Right atrium auricular region (tissue), 2 donors: ENCODE measurements at places on chromosomes 2 and 18. TPM values are rescaled to one million over a fixed set of nuclear protein-coding genes. Genes with fewer than 3 reads are reported as not detected.

ZFP36L2 gene
- total RNA-seq, result 47.3 TPM

SCN1A gene
- not detected for total RNA-seq

IL36B gene
- total RNA-seq, result not detected

MEP1B gene
- total RNA-seq, result not detected

TMEM247 gene
- total RNA-seq, result not detected

DNA sequence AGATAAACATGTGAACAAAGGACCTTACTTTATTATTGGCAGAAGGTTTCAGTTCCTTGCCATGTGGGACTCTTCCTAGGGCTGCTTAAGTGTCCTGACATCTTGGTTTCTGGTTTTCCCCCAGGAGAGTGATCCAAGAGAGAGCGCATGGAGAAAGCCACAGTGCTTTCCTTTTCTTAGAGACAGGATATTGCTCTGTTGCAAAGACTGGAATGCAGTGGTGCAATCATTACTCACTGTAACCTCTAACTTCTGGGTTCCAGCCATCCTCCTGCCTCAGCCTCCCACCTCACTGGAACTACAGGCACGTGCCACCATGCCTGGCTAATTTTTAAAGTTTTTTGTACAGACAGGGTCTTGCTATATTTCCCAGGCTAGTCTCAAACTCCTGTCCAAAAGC is 38.1 kb upstream of the TCF7L1 start:
- DNase-seq, result no peak
- H3K4me3 ChIP-seq, result no peak overlapping the region
- H3K27ac ChIP-seq, result no peak overlapping the region
- H3K4me1 ChIP-seq, result no peaks in the 10 kb centered on the region
- H3K36me3 ChIP-seq, result no peaks in the 10 kb centered on the region

DNA sequence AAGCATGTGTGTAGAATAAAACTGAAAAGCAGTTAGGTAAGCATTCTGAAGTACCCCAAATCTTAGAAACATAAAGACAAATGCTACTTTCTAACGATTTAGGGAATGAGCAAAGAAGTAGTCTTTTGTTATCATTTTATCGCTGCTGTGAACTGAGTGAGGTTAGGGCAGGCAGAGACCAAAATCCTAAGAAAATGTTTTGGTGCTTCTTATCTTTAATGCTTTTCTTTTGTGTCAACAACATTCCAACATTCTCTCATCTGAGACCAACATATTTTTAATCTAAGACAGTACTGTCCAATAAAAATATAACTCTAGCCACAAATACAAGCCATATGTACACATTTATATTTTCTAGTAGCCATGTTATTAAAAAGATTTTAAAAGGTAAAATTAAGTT is 789.4 kb upstream of the PIK3C3 start:
- H3K4me1 ChIP-seq, result no peaks in the 10 kb centered on the region
- no peak overlapping the region for H3K27ac ChIP-seq
- no peaks in the 10 kb centered on the region for H3K36me3 ChIP-seq
- H3K27me3 ChIP-seq, result no peaks in the 10 kb centered on the region
- no peak for DNase-seq
- no peak overlapping the region for H3K4me3 ChIP-seq

DNA sequence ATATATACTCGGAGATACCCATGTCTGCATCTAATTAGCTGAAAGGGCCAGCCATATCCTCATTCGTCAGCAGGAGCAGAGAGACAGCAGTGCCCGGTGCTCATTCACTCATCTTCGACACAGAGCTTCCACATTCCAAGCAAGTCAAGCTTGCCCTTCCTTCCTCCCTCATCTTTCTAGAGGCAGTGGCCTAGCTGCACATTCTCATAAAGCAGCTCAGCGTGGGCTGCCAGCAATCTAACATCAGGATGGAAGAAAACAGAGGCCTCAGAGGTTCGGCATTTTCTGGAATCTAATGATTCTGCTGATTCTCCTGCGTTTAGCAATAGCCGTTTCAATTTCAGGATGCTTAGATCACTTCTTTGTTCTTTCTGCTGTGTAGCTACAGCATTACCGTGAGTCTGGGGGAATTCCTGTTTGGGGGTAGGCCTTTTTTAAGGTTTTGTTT is 68.8 kb downstream of the CLHC1 start:
- H3K27ac ChIP-seq, result peak overlapping the region; percentile 8
- H3K4me3 ChIP-seq, result no peak overlapping the region

DNA sequence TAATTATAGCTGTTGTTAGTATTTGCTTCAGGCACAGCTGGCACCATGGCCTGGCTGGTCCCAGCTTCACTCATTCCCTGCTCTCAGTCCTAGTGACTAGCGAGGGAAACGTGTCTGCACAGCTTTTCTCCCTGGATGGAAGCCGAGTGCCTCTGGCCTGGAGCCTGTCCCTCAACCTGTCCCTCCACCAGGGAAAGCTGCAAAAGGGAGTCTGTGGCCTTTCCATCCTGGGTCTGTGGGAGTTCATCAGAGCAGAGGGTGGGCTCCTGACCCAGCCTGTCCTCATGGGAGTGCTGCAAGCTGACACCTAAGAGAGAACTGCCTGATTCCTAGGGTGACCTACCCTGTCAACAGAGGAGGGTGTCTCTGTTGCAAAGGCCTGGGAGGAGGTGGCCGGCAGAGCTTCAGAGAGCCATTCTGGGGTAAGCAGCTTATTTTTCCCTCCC is 118.3 kb downstream of the CAPN13 start:
- no peak overlapping the region for H3K4me3 ChIP-seq
- no peaks in the 10 kb centered on the region for H3K4me1 ChIP-seq
- peak overlapping the region; percentile 35 for H3K27ac ChIP-seq

DNA sequence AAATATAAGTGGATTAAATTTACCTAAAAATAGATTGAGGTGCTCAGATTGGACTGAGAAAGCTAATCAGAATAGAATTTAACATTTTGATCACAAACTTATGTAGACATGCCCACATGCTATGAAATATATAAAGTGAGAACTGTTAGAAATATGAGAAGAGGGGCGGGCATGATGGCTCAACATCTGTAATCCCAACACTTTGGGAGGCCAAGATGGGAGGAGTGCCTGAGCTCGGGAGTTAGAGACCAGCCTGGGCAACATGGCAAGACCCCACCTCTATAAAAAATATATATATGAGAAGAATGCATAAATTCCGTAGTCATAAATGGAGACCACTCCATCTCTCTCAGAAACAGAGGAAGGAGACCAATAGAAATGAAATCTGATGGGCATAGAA is 25.7 kb downstream of the NTSR2 start:
- no peak overlapping the region for H3K27ac ChIP-seq
- peaks cover 3% of the 10 kb centered on the region for H3K36me3 ChIP-seq
- H3K4me1 ChIP-seq, result no peaks in the 10 kb centered on the region

DNA sequence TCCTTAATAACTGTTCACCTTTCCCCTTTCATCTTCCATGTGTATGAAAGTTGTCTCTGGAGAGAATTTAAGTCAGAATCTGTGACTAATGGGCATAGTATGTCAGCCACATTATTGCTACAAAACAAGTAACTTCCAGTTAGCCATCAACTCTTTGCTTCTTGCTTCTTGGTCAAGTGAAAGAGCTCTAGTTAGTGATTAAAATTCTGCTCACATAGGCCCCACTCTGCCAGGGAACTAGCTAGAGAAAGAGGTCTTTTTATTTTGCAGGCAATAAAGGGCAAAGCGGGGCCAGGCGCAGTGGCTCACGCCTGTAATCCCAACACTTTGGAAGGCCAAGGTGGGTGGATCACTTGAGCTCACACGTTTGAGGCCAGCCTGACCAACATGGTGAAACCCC is 64.6 kb downstream of the COLEC12 start:
- H3K27me3 ChIP-seq, result no peaks in the 10 kb centered on the region
- H3K4me3 ChIP-seq, result no peak overlapping the region
- DNase-seq, result no peak

DNA sequence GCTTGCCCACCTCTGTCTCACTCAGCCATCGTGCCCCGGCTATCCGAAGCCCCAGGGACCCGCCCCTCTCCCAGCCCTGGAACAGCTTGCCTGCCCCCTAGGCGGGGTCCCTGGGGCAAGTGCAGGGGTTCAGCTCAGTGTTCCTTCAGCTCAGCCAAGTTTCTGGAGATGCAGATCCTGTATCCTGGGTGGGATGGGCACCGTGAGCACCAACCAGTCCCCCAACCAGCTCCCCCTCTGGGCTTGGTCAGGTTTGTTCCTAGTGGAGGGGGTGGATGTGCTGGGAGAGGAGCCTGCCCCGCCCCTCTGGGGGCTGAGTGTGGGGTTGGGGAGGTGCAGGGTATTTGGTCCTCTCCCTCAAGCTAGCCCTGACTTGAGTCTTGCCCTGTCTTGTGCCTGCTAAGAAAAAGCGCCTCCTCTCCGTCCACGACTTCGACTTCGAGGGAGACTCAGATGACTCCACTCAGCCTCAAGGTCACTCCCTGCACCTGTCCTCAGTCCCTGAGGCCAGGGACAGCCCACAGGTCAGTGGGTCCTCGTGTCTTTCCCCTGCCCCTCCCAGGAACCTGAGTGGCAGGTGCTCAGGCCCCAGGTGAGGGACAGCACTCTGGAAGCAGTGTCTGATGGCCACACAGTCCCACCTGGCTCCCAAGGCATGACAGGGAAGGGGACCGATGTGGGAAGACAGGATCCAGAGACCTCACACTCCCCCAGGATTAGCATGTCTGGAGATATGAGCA is 32.6 kb downstream of the MLPH start:
- no peak for DNase-seq
- no peaks in the 10 kb centered on the region for H3K4me1 ChIP-seq
- H3K36me3 ChIP-seq, result no peaks in the 10 kb centered on the region
- H3K27ac ChIP-seq, result no peak overlapping the region

DNA sequence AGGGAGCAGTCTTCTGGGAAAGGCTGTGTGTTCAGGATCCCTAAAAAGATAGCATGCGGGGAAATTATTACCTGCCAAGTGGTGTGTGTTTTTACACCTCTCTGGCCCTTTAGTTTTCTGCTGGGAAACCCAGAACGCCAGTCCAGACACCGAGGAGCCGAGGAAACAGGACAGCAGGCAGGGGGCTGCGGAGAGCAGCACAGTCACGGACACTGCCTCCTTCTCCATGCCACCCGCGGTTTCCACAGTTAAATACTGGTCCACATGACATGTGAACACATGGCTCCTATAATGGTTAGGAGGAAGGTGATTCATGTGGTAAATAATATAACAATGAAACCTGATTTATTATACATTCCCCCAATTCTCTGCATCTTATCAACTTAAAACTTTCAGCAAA is 20.4 kb downstream of the CNOT11 start:
- no peak overlapping the region for H3K27ac ChIP-seq
- H3K4me1 ChIP-seq, result no peaks in the 10 kb centered on the region
- no peak overlapping the region for H3K4me3 ChIP-seq
- DNase-seq, result no peak
- no peaks in the 10 kb centered on the region for H3K27me3 ChIP-seq
- peaks cover 72% of the 10 kb centered on the region for H3K36me3 ChIP-seq

GRCh38 chr2:238020816-238021215 is 40.0 kb upstream of the SCLY start:
- no peak for DNase-seq
- H3K27me3 ChIP-seq, result no peaks in the 10 kb centered on the region
- H3K36me3 ChIP-seq, result peaks cover 12% of the 10 kb centered on the region
- H3K27ac ChIP-seq, result no peak overlapping the region
- H3K4me1 ChIP-seq, result no peaks in the 10 kb centered on the region

GRCh38 chr2:240597054-240597418 is 10.5 kb downstream of the CAPN10 start:
- no peak for DNase-seq
- H3K27ac ChIP-seq, result peak overlapping the region; percentile 68
- peaks cover 18% of the 10 kb centered on the region for H3K36me3 ChIP-seq
- H3K4me3 ChIP-seq, result no peak overlapping the region
- H3K27me3 ChIP-seq, result no peaks in the 10 kb centered on the region
- H3K4me1 ChIP-seq, result no peaks in the 10 kb centered on the region

DNA sequence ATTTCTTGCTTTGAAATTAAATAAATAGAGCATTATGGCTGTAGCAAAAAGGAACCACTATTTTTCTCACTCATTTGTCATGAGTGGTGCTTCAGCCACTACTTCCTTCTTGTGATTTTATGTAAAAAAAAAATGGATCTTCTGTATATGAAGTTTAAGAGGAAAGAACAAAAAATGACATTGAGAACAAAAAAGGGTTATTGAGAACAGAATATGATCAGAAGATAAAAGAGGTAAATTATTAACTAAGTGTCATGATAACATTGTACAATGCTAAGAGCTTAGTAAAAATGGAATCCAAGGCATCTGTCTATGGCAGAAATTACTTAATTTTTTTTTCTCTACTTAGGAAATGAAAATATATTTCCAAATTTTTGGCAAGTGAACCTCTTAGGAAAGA is 103.5 kb downstream of the PKP4 start:
- H3K27ac ChIP-seq, result no peak overlapping the region
- no peaks in the 10 kb centered on the region for H3K27me3 ChIP-seq
- no peak for DNase-seq
- no peaks in the 10 kb centered on the region for H3K4me1 ChIP-seq

DNA sequence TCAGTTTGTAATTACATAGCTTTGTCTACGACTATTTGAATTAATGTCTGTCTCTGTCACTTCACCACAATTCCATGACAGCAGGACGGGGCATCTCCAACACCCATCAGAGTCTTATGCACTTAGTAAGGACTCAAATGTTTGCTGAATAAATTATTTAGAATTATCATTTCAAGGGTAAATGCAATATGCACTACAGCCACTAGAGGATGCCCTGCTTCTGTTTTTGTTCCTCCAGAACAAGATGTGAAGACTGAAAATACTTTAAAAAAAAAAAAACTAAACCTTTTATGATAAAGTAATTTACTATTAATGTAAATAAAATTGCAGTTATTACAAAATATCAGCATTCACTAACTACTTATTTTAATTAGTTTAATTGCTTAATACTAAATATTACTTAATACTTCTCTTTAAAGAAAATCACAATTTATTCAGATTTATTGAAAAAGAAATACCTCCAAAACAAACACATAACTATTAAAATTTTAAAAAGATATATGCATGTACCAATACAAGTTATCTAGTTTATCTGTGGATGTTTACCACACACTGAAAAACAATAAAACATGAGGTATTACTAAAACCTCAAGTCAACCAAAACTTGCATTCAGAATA is 3.2 kb downstream of the PIGN start:
- H3K4me3 ChIP-seq, result no peak overlapping the region
- H3K4me1 ChIP-seq, result peaks cover 16% of the 10 kb centered on the region
- DNase-seq, result no peak
- no peaks in the 10 kb centered on the region for H3K27me3 ChIP-seq

DNA sequence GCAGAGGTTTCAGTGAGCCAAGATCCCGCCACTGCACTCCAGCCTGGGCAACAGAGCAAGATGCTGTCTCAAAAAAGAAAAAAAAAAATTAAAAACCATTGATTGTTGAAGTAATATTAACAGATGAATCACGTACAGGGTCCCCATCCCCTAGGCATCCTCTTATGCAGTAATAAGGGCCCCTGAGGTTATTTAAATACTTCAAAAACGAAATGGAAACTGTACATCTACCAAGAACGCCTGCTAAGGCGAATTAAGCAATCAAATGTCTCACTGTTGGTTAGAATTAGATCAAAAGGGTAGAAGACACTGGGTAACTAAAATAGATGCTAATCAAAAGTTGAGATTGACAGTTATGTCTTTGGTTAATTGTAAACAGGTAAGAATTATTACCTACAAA is 7.5 kb downstream of the TRABD2A start:
- no peak overlapping the region for H3K27ac ChIP-seq
- H3K36me3 ChIP-seq, result no peaks in the 10 kb centered on the region
- no peak for DNase-seq
- no peak overlapping the region for H3K4me3 ChIP-seq
- H3K27me3 ChIP-seq, result no peaks in the 10 kb centered on the region

GRCh38 chr2:229900012-229900411 is 21.8 kb downstream of the TRIP12 start:
- no peaks in the 10 kb centered on the region for H3K36me3 ChIP-seq
- no peak for DNase-seq
- no peak overlapping the region for H3K4me3 ChIP-seq
- no peaks in the 10 kb centered on the region for H3K27me3 ChIP-seq
- peaks cover 24% of the 10 kb centered on the region for H3K4me1 ChIP-seq

GRCh38 chr2:156649596-156649995 is 213.4 kb downstream of the GPD2 start:
- H3K36me3 ChIP-seq, result no peaks in the 10 kb centered on the region
- no peaks in the 10 kb centered on the region for H3K4me1 ChIP-seq
- H3K4me3 ChIP-seq, result no peak overlapping the region
- no peak overlapping the region for H3K27ac ChIP-seq
